ENCODE measurements at places on chromosomes 1 and 21.

DNA sequence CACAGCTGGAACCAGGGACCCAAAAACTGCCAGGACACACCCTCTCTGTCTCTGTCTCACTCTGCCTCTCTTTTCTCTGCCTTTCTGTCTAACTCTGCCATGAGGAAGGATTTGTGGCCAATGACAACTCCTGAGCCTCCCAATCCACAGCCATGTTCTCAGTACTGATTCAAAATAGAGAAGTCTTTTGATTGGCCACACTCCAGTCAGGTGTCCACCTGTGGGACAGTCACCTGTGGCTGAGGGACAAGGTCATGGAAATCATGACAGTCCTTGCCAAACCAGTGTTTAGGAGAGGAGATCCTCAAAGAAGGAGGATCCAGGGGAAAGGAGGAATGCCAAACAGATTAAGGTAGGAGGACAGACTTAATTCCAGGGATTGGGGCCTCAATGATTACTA is 15.8 kb downstream of the TINAGL1 start:
- DNase-seq: no peak

- no peak for DNase-seq
Measured at GRCh38 chr1:3918966-3919611, 19.0 kb upstream of the C1orf174 start.

GRCh38 chr1:2526824-2527555 is 594 bp upstream of the PANK4 start:
- DNase-seq: no peak

GRCh38 chr1:218803351-218803997 is 370.2 kb upstream of the LYPLAL1 start:
- no peak for DNase-seq

GRCh38 chr21:31308584-31308983 is 35.5 kb downstream of the TIAM1 start:
- DNase-seq: no peak

GRCh38 chr1:54463259-54464030 is 57.3 kb upstream of the SSBP3 start:
- no peak for DNase-seq

DNA sequence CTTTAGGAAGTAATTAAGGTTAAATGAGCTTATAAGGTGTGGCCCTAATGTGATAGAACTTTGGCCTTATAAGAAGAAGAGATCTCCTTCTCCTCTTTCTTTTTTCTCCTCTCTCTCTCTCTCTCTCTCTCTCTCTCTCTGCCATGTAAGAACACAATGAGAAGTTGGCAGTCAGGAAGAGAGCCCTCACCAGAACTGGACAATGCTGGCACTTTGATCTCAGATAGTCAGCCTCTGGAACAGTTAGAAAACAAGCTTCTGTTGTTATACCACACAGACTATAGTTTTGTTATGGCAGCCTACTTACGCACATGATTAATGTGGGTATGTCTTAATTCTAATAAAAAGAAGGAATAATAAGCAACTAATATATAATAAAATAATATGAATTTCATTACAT is 444.2 kb upstream of the LRRC7 start:
- no peak for DNase-seq

DNA sequence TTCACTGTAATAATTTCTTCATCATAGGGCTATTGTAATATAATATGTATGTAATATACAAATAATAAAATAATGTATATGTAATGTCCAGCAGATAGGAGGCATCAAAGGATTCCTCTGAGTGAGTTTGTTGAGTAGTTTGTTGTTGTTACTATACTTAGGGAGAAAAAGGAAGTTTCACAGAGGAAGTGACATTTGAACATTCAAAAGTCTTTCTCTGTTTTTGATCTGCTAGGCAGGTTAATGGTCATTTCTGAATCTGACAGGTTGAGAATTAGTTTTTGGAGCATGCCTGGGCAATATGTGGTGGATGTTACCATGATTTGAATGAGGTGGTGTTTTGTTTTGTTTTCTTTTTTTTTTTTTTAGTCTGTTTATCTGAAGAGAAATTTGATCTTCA is 102.1 kb downstream of the NRDC start:
- DNase-seq: no peak

- no peak for DNase-seq
Measured at GRCh38 chr1:44650159-44650831, 24.0 kb downstream of the TMEM53 start.

- DNase-seq: no peak
Measured at GRCh38 chr1:245583081-245583480, 428.3 kb downstream of the KIF26B start.

- no peak for DNase-seq
Measured at GRCh38 chr1:188432427-188432826, 1603.7 kb downstream of the PLA2G4A start.

GRCh38 chr1:17611991-17612390 is 72.5 kb downstream of the ARHGEF10L start:
- DNase-seq: no peak

DNA sequence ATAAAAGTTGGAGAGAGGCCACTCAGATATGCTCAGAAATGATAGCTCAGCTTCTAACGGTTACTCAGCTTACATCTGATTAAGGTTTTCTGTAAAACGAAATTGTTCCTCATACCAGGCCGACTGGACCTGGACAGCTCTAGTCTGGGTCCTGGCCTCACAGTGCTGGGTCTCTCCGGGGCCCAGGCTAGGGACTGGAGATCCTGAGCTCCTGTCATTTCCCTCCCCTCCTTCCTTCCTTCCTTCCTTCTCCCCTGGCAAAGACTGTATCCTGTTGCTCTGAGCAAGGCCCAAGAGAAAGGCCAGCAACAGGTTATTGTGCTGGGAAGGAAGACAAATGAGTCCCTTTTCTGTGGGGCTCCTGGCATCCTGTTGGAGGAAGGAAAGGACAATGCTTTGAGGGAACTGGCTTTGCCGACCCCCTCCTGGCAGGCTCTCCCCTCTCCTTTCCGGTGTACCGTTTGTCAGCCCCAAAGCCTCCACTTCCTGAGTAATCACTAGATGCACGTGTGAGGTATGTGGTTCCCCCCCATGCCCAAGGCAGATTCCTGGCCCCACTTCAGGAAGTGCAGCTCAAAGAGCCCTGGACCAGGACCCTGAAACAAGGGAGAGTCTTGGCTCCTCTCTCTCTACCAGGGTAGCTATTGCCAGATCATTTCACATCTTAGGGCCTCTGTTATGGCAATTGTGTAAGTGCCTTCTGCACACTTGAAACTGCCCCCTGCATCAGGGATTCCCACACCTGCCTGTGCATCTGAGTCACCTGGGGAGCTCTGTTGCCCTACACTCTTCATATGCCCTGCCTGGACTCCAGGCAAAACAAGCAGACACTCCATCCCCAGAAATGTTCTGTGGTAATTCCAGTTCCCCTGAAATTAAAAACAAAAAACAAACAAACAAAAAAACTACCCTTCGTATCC is 212.7 kb upstream of the FGGY start:
- DNase-seq: no peak

GRCh38 chr1:41093826-41094225 is 72.3 kb upstream of the SLFNL1 start:
- DNase-seq: no peak

DNA sequence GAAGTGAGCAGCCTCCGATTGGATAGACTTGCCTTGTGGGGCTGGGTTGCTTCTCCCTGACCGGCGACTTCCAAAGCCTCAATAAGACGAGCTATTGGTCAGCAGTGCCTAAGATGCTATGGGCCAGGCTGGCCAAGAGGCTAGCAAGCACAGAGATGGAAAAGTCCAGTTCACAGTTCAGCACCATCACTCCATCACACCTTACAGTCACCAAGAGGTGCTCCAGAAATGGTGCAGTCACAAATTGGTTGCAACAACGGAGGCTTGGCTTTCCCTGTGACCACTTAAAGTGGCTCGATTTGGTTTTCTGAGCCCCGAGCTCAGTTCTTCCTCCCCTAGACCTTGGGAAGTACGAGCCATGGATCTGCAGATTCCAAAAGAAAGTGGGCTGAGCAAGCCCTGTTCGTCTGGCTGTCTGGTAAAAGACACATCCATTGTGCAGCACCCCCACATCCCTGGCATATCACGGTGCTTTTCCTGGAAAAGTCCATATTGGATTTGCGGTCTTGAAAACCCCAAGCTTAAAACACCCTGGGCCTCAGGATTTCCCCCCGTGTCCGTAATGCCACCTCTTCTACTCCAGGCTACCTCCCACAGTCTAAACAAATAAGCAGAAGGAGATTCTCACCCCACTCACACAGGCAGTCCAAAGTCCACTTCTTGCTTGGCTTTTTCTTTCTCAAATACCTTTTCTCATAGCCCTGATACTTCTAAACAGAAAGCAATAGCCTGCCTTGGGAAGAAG is 1.3 kb downstream of the SLAMF1 start:
- no peak for DNase-seq

- no peak for DNase-seq
Measured at GRCh38 chr1:156055281-156056048, 883 bp downstream of the LAMTOR2 start.

DNA sequence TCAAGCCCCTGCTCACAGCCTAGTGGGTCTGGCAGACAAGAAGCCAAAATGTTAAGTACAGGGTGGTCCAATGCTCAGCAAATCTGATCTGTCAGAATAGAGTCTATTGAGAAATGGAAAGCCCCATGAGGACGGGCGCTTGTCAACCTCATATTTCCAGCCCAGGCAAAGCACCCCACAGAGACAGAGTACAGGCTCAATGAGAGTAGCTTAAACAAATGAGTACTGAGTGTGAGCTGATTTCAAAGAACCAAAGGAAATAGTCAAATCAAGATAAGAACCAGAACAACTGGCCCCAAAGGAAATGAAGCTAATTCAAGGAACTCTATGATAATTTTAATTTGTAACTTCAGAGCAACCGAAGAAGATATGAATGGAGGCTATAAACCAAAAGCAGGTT is 44.6 kb upstream of the SLC30A1 start:
- DNase-seq: no peak

DNA sequence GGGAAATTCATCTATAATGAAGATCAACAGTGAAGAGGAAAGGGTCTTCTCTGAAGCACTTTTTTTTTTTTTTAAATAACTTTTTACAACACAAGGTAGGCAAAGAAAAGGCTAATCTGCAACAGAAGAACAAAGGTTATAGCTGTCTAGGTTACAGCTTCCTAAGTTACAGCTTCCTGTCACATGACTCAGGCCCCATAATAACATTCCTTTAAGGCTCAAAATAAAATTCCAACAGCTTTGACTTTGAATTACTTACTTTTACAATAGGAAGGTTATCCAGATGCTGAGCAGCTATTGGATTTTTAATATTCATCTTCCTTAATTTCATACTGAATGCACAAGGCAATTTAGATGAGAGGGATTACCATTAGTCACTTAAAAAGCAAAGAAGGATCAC is 40.4 kb upstream of the TMEM61 start:
- DNase-seq: no peak

DNA sequence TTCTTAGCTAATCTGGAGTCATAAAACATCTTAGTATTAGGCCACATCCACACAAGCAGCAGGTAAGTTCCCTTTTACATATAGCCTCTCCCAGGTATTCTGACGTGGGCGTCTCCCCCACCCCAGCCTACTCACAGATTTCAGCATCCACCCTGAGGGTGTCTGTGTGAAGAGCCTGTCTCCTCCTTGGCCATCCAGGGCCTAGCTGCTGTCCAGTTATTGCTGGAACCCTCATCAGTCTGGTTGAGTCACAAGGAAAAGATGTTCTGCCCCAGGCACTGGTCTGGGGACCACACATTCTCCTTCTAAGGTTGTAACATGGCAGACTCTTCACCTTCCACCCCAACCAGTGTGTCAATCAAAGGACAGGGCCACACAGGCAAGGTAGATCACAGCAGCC is 57.6 kb downstream of the ETS2 start:
- no peak for DNase-seq

- DNase-seq: no peak
Measured at GRCh38 chr1:169900571-169900970, 6.9 kb upstream of the SCYL3 start.

GRCh38 chr1:64497088-64497883 is 27.4 kb downstream of the CACHD1 start:
- DNase-seq: no peak

GRCh38 chr21:35831230-35831629 is 229.1 kb downstream of the SETD4 start:
- no peak for DNase-seq

DNA sequence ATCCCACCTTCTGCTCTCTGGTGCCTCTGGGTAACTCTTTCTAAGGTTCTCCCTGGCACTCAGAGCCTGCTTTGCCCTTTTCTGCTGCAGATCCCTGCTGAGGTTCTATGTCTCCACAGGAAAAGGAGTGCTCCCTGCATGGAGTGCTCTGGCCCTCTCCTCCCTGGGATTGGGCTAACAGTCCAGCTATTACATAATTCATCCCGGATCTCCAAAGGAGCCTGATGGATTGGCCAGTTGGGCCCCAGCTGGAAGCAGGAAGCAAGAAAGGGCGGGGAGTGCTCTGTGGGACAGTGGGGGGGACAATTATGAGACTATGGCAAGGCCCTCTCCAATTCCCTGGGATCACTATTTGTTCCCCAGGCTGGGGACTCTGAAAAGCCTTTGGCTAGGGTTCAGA is 51.9 kb upstream of the GOLT1A start:
- DNase-seq: no peak

DNA sequence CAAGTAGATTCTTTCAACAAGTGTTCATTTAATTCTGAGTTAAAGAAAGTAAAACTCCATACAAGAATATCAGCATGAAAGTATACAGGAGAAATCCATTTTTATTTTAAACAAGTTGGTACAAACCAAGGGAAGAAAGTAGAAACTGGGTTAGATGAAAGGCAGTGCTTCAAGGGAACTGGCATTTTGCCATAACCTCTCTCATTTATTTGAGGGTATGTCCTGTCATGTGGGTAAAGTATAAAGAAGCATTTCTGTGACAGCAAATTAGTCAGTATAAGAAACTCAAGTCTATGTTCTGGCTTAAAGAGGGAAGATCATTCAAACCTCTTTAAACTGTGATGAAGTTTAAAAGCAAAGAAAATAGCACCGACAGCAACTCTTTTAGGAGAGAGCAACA is 32.0 kb downstream of the OLFM3 start:
- DNase-seq: peak; percentile 32

DNA sequence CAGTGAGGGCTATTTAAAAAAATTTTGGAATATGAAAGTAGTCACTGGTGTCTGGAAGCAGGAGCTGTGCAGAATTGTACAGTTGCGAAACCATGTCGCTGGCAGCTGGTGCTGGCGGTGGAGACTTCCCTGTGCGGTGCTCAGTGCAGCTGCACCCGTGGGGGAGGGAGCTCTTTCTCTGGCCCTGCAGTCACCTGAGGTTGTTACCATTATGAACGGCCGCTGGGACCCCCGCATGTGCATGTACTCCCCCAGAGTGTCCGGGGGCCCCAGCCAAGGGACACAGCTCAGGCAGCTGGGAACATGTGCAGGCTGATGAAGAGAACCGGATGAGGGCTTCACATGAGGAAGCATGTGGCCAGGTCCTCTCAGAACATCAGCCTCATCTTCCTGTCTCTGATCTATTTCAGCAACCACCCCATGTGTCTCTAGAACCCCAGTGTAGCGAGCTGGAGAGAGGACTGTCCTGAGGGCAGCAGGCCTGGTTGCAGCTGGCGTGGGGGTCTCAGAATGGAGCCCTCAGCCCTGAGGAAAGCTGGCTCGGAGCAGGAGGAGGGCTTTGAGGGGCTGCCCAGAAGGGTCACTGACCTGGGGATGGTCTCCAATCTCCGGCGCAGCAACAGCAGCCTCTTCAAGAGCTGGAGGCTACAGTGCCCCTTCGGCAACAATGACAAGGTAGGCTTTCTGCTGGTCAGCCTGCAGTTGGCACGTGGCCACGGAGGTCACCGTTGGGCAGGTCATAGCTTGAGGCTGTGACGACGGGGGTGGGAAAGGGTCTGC is at the start of gene TRPM2:
TRPM2 (plus strand) TSS at position 431 of the 780 bp plus-strand sequence; CDS start at position 511, 80 bp downstream.
- no peak for DNase-seq
